Activated CD4-positive, alpha-beta memory T cell treated with anti-CD3 and anti-CD28 coated beads, Interleukin-2, amount 10 ng/mL, durations not matched to agents 7 days and 5 days (primary cell): ENCODE measurements at places on chromosomes 12 and 14. TPM values are rescaled to one million over a fixed set of nuclear protein-coding genes. Genes with fewer than 3 reads are reported as not detected.
A peak's percentile ranks its signal among the peaks of the same experiment; 100 is the strongest.

DNA sequence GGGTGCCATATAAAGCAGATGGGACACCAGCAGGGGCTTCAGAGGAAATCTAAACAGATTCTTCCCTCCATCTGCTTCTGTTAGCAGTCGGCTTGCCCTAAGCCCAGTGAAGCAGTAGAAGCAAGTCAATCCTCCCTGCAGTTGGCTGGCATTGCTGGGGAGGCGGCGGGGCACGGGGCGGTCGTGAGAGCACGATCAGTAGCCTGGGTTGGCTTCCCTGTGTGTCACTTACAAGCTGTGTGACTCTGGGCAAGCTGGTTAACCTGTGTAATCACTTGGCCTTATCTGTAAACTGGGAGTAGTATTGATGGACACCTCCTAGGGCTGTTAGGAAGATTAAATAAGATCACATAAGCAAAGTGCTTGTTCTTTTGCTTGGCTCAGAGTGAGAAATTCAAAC, 19.4 kb downstream of the MYRFL start:
- no peak overlapping the region for H3K4me3 ChIP-seq
- peaks cover 4% of the 10 kb centered on the region for H3K27me3 ChIP-seq

DNA sequence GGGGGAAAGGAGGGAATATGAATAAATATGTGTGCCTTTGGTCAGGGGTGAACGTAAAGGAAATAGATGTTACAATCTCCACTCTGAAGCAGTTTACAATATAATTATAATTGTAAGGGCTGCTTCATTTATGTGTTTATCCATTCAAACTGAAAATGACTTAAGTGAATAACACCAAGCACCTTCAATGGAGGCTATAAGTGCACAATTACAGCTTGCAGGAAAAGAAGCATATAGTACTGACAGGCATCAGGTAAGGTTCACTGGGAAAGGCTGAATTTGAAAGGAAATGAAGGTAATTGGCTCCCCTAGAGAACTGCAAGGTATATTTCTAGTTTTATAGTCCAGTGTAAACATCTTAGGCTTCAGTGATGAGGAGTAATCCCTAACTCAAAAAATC, 192.7 kb downstream of the STXBP6 start:
- H3K4me3 ChIP-seq, result no peak overlapping the region
- peaks cover 7% of the 10 kb centered on the region for H3K27me3 ChIP-seq
- no peaks in the 10 kb centered on the region for H3K36me3 ChIP-seq
- H3K4me1 ChIP-seq, result no peaks in the 10 kb centered on the region

DNA sequence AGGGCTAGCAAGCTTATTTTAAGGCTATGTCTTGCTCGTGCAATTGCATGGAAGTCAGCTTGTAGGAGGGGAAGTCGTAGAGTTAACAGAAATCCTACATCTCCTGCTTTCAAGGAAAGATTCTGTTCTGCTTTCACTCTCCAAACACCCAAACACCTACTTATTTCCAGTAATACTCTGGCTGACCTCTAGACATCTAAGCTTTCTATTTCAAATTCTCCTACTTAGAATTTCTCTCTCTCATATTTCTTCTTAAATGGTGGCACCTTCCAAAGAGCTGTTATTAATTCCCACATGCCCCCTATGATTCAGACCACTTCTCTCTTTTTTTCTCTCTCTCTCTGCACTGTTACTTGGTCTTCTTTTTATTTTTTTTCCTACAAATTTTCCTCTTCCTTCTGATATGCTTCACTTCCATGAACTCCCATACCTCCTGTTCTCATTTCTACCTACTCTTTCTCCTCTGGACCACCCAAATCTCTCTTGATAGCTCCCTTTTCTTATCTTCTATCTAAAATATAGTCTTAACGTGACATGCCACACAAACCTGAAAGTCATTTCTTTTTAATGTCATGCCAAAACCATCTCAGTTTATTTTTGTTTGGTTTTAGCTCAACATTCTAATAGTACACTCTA, 90.8 kb downstream of the RPS6KA5 start:
- peak overlapping the region; percentile 82 for H3K27ac ChIP-seq
- H3K27me3 ChIP-seq, result no peaks in the 10 kb centered on the region
- DNase-seq, result no peak
- peak overlapping the region; percentile 51 for H3K4me3 ChIP-seq
- H3K4me1 ChIP-seq, result peaks cover 45% of the 10 kb centered on the region

DNA sequence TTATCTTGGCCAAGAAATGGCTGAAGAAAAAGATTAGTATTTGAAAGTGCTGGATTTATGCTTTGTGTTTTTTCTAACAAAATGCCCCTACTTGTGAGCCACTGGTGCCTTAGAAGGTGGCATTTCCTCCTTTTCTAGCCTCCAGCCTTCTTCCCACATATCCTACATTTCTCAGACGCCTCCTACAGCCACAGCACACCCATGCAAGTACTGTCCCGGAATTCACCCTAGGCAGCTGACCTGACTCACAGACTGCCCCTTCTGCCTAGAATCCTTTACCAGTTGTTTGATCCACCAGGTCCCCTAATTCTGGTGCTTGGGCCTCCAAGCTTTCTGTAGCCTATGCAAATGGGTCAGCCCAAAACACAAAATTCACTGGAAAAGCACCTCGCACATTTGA, 166.0 kb downstream of the FOXN3 start:
- H3K4me1 ChIP-seq, result no peaks in the 10 kb centered on the region
- DNase-seq, result no peak
- no peak overlapping the region for H3K27ac ChIP-seq
- H3K4me3 ChIP-seq, result no peak overlapping the region

DNA sequence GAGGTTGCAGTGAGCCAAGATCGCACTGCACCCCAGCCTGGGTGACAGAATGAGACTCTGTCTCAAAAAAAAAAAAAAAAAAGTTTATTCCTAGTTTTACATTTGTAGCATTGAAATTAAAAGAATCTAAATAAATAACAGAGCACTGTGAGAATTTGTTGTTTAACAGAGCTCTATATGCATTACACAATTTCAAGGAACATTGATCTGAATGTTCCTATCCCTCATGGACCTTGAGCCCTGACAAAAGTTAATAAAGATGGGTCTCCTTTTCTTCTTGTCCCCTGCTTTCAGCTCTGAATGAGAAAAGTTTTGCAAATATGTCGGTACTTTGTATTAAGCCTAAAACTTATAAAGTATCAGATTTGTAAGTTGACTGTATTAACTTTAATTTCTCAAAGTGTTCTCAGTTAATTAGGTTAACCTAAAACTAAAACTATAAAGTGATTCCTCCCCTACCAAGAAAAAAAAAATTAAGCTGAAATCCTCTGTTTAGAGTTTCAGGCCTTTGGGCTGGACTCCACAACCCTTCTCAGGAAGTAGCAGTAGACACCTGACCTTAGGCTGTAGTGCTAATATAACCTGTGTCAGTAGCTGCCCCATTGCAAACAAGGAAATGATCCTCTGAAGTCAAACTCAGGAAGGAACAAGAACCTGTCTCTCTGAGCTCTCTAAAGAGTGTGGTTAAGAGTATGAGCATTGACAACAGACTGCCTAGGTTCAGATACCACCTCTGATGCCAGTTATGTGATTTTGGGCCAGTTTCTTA, 477.6 kb downstream of the DPF3 start:
- DNase-seq, result no peak
- H3K4me1 ChIP-seq, result peaks cover 9% of the 10 kb centered on the region
- no peak overlapping the region for H3K27ac ChIP-seq
- H3K27me3 ChIP-seq, result peaks cover 25% of the 10 kb centered on the region
- no peak overlapping the region for H3K4me3 ChIP-seq
- peaks cover 9% of the 10 kb centered on the region for H3K36me3 ChIP-seq

Gene KRT83
- not detected for total RNA-seq

DNA sequence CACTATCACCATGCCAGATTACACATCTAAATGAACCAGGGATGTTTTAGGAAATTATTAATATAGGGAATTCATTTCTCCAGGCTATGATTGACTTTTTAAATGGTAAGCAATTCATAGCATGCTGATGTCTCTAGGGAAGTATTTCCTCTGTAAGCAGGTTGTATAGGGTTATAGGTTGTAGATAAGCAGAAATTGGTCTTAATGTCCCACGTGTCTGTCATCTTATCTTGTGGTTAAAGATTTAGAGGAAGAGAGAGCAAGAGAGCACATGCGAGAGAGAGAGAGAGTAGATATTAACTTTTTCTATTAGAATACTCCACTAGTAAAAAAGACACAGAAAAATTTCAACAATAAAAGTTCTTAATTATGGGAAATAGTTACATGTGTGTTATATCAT, 32.6 kb downstream of the TRHDE start:
- no peaks in the 10 kb centered on the region for H3K36me3 ChIP-seq
- H3K4me3 ChIP-seq, result no peak overlapping the region
- no peak overlapping the region for H3K27ac ChIP-seq
- DNase-seq, result no peak

Gene RNASE3
- total RNA-seq, result not detected

GRCh38 chr12:101823891-101824290, 6.9 kb downstream of the GNPTAB start:
- peak overlapping the region; percentile 15 for H3K4me3 ChIP-seq
- H3K36me3 ChIP-seq, result peaks cover 20% of the 10 kb centered on the region
- H3K27ac ChIP-seq, result peak overlapping the region; percentile 78
- peaks cover 79% of the 10 kb centered on the region for H3K4me1 ChIP-seq
- peak; percentile 75 for DNase-seq

DNA sequence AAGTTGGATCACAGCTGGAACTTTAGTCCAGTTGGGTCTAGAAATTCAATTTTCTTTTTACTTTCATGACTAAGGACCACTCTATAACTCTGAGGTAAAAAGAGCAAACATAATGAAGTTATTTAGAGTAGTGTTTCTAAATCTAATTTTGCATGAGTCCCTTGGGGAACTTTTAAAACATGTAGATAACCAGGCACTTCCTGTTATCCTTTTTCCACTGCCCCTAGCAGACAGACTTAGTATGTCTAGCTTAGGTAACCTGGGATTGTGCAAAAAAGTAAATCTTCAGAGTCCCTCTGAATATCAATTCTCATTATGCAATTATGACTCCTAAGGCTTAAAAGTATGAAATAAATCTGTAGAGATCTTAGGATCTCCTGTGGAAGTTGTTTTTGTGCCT, 371.2 kb downstream of the DIO2 start:
- no peaks in the 10 kb centered on the region for H3K36me3 ChIP-seq
- H3K27ac ChIP-seq, result no peak overlapping the region
- no peaks in the 10 kb centered on the region for H3K4me1 ChIP-seq
- no peaks in the 10 kb centered on the region for H3K27me3 ChIP-seq
- no peak overlapping the region for H3K4me3 ChIP-seq
- DNase-seq, result no peak

- H3K27me3 ChIP-seq, result peaks cover 23% of the 10 kb centered on the region
- H3K36me3 ChIP-seq, result no peaks in the 10 kb centered on the region
- DNase-seq, result no peak
- H3K27ac ChIP-seq, result no peak overlapping the region
- H3K4me1 ChIP-seq, result no peaks in the 10 kb centered on the region
Observed at GRCh38 chr12:52708010-52708409, 4.7 kb upstream of the KRT77 start.

Gene RERGL
- not detected for total RNA-seq

DNA sequence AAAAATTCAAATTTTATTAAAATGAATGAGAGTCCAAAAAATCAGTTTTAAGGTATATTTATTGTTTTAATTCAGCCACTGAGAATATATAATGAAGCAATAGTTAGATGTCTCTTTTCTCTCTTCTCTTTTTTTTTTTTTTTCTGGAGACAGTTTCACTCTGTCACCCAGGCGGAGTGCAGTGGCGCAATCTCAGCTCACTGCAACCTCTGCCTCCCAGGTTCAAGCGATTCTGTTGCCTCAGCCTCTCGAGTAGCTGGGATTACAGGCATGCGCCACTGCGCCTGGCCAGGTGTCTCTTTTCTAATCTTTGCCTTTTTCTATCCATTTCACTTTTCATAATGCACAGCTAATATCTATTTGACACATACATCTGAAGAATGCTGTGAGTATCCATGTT, 307.1 kb upstream of the RGS6 start:
- no peaks in the 10 kb centered on the region for H3K27me3 ChIP-seq
- H3K4me3 ChIP-seq, result no peak overlapping the region
- H3K27ac ChIP-seq, result no peak overlapping the region
- H3K4me1 ChIP-seq, result no peaks in the 10 kb centered on the region
- DNase-seq, result no peak

DNA sequence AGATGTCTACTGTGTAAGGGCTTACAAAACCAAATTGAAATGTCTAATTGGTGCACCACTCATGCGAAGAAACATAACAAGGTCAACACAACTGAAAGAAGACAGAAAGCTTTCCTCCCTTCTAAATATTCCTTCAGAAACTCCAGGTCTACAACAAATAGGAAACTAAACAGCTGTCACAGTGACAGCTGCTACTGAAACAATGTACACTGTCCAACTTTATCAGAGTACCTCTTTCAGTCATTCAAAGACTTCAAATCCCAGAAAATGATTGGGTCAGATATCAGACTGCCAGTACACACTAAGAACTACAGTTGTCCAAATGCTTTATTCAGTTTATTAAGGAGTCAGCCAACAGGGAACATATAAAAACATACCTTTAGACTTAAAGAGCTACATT, 35.2 kb downstream of the CEP128 start:
- peaks cover 18% of the 10 kb centered on the region for H3K4me1 ChIP-seq
- H3K36me3 ChIP-seq, result peaks cover 47% of the 10 kb centered on the region
- H3K27ac ChIP-seq, result no peak overlapping the region
- H3K27me3 ChIP-seq, result no peaks in the 10 kb centered on the region

- peaks cover 28% of the 10 kb centered on the region for H3K36me3 ChIP-seq
- H3K4me1 ChIP-seq, result peaks cover 52% of the 10 kb centered on the region
- H3K27me3 ChIP-seq, result no peaks in the 10 kb centered on the region
- DNase-seq, result peak; percentile 79
- H3K27ac ChIP-seq, result peak overlapping the region; percentile 94
Observed at GRCh38 chr14:49853572-49854375, 1.2 kb upstream of the NEMF start.

DNA sequence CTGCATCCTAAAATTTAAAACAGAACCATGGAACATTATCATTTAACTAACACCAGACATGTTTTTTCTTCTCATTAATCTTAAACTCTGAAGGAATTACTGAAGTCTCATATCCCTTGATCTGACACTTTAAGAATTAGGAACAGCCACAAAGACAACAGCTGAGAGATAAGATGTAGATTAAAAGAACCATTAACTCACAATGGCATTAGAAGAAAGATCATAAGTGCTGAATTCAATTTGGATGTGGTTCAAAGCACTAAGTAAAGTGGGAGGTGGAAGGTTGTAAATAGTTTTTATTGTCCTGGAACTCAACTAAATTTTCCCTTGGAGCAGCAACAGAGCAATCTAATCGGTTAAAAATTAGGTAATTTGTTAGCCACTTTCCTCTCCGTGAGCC, 199.0 kb upstream of the ATP2B1 start:
- H3K36me3 ChIP-seq, result no peaks in the 10 kb centered on the region
- no peaks in the 10 kb centered on the region for H3K4me1 ChIP-seq
- no peaks in the 10 kb centered on the region for H3K27me3 ChIP-seq
- no peak for DNase-seq
- no peak overlapping the region for H3K27ac ChIP-seq
- H3K4me3 ChIP-seq, result no peak overlapping the region

Gene CNTN1
- not detected for total RNA-seq

Gene KRT77
- total RNA-seq, result not detected

- no peak overlapping the region for H3K4me3 ChIP-seq
- H3K4me1 ChIP-seq, result no peaks in the 10 kb centered on the region
- H3K27ac ChIP-seq, result no peak overlapping the region
- DNase-seq, result no peak
- H3K36me3 ChIP-seq, result peaks cover 7% of the 10 kb centered on the region
Observed at GRCh38 chr14:68918612-68919011, 60.5 kb downstream of the ACTN1 start.

Gene KLHL33
- total RNA-seq, result not detected

GRCh38 chr12:12764824-12765223, 20.6 kb upstream of the APOLD1 start:
- no peak for DNase-seq
- H3K27me3 ChIP-seq, result no peaks in the 10 kb centered on the region
- H3K4me3 ChIP-seq, result no peak overlapping the region
- H3K4me1 ChIP-seq, result no peaks in the 10 kb centered on the region
- H3K36me3 ChIP-seq, result peaks cover 30% of the 10 kb centered on the region
- H3K27ac ChIP-seq, result no peak overlapping the region
